ENCODE measurements at places on chromosomes 12 and 14.
A peak's percentile ranks its signal among the peaks of the same experiment; 100 is the strongest.

DNA sequence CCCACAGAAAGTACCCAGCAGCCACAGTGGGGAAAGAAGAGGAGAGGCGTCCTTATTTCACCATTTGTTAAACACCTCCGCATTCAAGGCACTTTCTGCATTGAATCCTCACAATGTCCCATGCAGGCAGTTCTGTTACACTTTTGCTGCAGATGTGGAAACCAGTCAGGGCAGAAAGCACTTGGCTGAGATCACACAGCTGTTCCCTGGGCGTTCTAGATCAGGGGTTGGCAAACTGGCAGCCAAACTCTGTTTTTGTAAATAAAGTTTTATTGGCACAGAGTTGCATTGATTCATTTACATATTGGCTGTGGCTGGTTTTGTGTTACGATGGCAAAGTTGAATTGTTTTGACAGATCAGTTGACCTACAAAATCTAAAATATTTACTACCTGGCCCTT lies 20.1 kb downstream of the FOXN4 start:
- DNase-seq, result no peak

- no peak for DNase-seq
Observed at GRCh38 chr12:104272938-104273337, 30.6 kb upstream of the EID3 start.

GRCh38 chr12:102300824-102301461 lies 103.3 kb upstream of the PMCH start:
- DNase-seq, result peak; percentile 71

- DNase-seq, result peak; percentile 15
Observed at GRCh38 chr14:68278576-68279436, 459.2 kb downstream of the RAD51B start.

DNA sequence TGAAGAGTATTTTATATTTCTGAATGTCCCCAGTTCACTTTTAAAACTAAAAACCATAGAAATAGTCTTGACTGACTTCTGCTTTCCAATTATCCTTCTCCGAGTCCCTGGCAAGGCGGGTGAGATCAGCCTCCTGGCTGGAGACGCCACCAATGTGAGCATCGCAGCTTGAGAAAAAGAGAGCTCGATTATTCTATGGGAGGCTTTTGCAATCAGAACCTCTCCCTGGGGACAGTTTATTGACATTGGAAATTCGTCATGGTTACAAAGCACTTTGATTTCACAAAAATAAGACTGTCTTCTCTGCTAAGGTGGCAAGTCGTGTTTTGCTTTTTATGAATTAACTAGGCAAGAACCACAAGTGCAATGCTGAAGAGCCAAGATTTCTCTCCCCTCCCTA lies 23.6 kb upstream of the GPHB5 start:
- no peak for DNase-seq

GRCh38 chr14:92589213-92589852 lies 75.8 kb downstream of the RIN3 start:
- no peak for DNase-seq

- no peak for DNase-seq
Observed at GRCh38 chr12:19402743-19403431, 36.4 kb upstream of the AEBP2 start.

- peak; percentile 94 for DNase-seq
Observed at GRCh38 chr12:53492830-53493609, 6.2 kb downstream of the MAP3K12 start.

GRCh38 chr14:60309867-60310552 lies 61.0 kb downstream of the PPM1A start:
- DNase-seq, result no peak

GRCh38 chr14:22689199-22689598 lies 45.0 kb upstream of the OR6J1 start:
- DNase-seq, result no peak

DNA sequence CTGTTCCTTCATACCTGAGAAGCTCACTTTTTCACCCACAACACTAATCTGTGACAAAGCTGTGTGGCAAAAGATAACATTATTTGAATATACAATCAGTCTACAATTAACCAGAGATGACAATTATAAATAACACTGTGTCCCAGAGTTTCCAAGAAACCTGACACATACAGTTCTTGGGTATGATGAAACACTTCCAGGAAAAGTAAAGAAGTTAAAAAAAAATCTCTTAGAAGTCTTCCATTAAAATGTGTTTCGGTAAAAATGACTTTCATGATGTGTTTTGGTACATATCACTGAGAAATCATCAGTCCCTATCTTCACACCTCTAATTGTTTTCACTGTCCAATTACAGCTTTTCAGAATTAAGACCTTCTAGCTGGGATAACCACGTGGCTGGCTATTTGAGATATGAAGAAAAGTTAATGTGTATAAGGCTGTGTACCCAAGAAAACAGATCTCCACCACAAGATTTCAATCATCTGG lies 390.2 kb downstream of the SOX5 start:
- no peak for DNase-seq

DNA sequence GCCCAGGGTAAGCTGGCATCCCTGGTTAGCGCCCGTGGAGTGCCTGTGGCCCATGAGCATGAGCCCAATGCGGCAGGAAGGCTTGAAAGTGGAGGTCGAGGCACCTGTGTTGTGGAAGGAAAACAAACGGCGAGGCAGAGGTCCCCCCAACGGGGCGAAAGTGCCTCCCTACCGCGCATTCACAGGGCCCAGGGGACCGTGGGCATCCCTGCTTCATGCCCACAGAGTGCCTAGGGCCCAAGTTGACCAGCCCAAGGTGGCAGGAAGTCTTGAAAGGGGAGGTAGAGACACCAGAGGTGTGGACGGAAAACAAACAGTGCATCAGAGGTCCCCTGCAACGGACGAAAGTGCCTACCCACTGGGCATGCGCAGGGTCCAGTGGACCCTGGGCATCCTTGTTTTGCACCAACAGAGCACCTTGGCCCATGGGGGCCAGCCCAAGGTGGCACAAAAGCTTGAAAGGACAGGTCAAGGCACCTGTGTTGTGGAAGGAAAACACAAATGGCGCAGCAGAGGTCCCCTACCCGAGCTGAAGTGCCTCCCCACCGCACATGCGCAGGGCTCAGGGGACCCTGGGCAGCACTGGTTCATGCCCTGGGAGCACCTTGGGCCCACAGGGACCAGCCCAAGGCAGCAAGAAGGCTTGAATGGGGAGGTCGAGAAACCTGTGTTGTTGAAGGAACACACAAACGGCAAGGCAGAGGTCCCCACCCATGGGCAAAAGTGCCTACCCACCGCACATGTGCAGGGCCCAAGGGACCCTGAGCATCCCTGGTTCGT lies 377.5 kb downstream of the ALG10 start:
- DNase-seq, result peak; percentile 1

DNA sequence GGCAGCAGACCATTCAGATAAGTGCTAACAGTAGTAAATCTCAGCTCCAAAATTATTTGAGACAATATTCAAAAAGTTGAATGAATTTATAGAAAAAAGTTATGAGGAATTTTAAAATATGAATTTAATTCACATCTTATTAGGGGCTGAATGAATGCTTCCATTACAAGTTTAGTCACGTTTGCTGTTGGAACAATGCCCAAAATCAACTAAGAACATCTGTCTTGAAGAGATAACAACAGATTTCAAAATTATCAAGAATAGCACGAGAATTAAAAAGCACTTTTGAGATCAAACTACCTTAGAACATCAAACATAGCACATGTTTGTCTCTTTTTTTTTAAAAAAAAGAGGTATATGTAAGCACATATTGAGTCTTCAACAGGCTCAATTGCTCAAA lies 115.4 kb upstream of the PPFIA2 start:
- no peak for DNase-seq

GRCh38 chr12:77833329-77833728 lies 2.6 kb downstream of the NAV3 start:
- no peak for DNase-seq

DNA sequence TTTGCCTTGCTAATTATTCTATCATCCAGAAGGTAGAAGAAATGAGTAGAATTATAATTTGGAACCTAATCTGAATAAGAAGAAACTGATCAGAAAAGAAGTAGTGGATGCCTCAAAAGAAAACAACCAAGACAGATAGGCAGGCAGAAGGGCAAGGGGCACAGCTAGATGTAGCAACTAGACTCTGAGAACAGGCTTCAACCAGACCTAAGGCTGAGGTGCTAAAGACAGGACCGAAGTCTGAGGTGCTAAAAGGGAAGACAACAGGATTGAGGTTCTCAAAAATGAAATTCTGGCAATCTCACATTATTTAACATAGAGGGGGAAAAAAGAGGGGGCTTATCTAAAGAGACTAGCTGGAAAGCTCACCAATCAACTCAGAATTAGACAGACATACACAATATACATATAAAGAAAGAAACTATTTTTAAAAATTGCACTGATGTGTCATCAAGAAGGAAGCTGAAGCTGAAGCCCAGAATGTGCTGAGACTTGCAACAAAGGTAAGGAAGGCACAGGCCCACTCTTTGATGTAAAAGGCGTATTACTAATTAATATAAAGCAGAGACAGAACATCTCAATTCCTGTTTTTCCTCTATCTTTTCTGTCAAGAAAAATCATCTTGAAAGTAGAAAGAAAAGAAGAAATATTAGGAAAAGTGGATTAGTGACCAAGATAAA lies 43.8 kb upstream of the CSRNP2 start:
- DNase-seq, result no peak

DNA sequence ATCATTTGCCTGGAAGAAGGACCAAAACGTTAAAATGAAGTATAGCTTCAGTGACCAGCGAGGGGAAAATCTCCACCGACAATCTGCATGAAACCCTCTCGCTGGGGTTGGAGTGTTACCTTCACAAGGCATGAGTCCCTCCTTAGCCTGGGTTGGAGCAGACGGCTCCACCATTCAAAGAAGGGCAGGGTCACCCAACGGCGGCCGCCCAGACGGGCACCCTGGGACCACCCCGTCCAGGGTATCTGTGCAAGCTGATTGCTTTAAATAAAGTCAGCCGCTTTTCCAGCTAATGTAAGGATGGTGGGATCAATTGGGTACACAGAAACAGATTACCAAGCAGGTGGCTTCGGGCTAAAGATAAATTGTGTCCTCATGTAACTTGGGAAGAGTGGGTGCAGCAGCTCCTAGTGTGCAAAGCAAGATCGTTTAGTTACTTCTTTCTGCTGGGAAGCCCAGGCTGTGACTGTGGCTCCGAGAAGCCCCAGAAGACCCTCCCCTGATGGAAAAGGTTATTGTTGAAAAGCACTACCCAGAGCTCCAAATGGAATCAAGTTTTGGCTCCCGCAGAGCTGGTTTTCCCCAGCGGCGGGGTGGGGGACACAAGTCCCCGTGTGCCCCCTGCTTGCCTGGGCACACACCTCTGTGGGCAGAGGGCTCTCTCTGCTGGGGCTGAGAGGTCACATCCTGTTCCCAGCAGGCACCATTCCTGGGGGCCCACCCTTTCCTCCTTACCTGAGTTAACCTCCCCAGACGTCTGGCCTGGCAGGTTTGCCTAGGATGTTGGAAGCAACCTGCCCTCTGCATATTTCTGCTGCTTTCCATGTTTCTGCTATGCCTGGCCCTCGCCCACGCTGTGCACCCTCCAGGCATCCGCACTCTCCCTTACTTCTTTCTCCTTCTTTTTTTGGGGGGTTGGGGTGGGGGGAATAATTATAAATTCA lies 318.6 kb upstream of the DIO3 start:
- no peak for DNase-seq

- no peak for DNase-seq
Observed at GRCh38 chr14:104872469-104873341, 7.6 kb downstream of the CEP170B start.

GRCh38 chr12:122681814-122682213 lies 21.3 kb downstream of the HCAR2 start:
- DNase-seq, result no peak

DNA sequence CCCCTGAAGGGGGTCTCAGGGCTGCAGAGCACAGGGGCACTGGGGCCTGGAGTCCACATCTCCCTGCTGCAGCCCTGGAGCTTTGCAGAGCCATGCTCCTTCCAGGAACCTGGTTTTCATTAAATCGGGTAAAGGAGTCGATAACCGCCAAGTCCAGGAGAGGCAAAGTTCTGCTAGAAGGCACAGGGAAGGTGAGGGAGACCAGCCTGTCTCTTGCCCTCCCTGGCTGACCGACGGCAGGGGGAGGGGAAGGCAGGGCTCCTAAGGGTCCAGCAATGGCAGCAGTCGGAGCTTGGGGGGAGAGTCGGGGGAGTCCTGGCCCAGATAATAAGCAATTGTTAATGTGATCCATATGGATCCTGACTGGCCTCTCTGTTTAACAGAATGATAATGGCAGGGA lies 3.0 kb downstream of the FIGNL2 start:
- DNase-seq, result no peak

GRCh38 chr14:89419973-89420482 lies 3.0 kb upstream of the FOXN3 start:
- DNase-seq, result no peak

DNA sequence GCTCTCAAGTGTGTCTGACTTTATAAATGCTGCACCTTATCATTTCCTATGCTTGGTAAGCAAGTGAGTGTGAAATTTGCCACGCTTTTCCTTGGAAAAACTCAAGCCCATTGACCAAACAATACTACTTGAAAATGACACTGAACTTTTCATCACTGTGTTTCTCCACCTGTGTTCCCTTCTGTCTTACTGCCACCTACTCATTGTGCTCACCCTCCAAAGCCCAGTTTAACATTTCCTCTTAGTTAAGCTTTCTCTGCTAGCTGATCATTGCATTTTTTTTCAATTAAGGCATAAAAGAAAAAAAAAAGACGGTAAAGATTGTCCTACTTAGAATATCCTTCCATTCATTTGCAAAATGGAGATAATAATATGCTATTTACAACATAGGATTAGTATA lies 445.7 kb downstream of the DPF3 start:
- no peak for DNase-seq

DNA sequence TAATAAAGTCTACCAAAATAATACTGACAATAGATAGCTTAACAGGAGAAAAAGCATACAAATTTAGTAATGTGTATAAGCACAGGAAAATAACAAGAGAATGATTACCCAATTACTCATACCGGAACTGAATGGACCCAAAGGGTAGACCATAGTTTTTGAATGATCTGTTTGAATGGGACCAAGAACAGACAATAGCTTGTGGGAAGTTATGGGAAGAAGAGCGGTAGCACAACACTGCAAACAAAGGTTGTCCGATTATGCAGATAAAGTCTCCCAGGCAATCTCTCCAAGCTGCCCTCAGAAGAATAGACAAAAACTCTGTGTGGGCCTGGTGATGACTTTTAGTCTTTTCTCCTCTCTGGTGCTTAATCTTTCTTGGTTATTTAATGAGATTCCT lies 96.6 kb upstream of the NEDD1 start:
- no peak for DNase-seq

DNA sequence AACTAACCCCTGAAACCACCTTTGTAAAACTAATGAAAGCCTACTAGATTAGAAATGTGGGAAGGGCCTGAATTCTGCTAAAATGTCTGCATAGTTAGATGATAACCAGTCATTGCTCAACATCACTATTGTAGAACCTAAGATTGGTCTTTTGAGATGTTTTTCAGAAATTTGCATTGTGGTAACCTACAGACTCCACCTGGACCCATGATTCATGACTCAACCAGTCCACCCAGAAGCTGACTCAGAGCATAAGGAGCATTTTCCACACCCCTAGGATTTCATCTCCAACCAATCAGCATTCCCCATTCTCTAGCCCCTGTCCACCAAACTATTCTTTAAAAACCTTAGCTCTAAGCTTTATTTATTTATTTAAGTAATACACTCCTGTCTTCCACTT lies 30.4 kb upstream of the CHGA start:
- peak; percentile 7 for DNase-seq

GRCh38 chr12:58369576-58369975 lies 428.2 kb downstream of the ATP23 start:
- no peak for DNase-seq

GRCh38 chr14:85087201-85087600 lies 442.7 kb upstream of the FLRT2 start:
- no peak for DNase-seq

Data from K562 (cell line).